PC-9 (cell line): ENCODE measurements at places on chromosomes 13 and 19. TPM values are rescaled to one million over a fixed set of nuclear protein-coding genes. Genes with fewer than 3 reads are reported as not detected.

DNA sequence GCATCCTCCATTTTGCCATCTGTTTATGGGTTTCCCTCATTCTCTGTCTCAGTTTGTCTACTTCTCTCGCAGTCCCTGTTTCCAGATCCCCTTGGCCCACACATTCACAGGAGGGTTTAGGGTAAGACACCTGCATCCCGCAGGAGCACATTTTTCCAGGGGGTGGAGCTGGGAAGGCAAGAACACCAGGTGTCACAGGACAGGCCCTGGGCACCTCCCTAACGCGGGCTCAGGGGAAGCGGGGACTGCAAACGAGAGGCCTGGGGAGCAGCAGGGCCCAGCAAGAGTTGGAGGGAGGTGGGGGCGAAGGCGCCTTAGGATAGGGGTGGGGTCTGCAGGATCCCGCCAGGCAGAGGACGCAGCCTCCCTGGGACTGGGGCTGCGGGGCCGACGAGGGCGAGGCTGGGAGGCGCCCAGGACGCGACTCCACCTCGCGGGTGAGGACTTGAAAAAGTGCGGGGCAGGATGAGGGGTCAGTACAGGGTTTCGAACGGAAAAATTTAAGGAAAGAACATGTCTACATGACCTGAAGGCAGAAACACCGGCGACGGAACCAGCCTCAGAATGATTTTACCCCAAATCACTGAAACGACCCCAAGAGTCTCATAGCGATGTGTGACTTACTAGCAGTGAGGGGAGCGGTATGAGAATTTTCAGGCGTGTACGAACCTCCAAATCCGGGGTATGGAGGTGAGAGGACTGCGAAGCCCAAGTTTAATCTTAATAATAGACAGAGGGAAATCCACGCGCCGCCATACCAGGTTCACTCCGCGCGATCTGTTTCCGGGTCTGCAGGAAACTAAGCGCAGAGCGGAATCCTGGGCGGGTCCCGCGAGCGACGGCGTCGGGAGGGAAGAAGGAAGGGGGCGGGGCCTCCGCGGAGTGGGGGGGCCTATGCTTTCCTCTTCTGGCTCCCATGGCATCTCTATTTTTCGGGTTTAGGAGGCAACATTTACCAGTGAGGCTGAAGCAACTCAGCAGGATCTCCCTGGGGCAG lies 7.1 kb upstream of the ERVV-2 start:
- peak; percentile 70 for DNase-seq

GRCh38 chr13:85194482-85194881 lies 604.7 kb downstream of the SLITRK6 start:
- DNase-seq: no peak

- DNase-seq: no peak
Observed at GRCh38 chr19:5895409-5895808, 8.2 kb downstream of the NDUFA11 start.

Gene ETFB
- total RNA-seq: 204 and 252 TPM in 2 replicates

Gene LILRA2
- not detected in 2 replicates for total RNA-seq

GRCh38 chr19:10104665-10105508 lies 1.3 kb upstream of the PPAN start:
- DNase-seq: no peak

Gene HSH2D
- 10.9 and 13.7 TPM in 2 replicates for total RNA-seq

Gene BCAM
- 146 and 199 TPM in 2 replicates for total RNA-seq

Gene ZFP36
- total RNA-seq: 31.0 and 36.3 TPM in 2 replicates

Gene AMER2
- not detected in 2 replicates for total RNA-seq

Gene LENG1
- total RNA-seq: 5.0 and 6.7 TPM in 2 replicates

Gene POGLUT2
- total RNA-seq: 2.8 and 3.2 TPM in 2 replicates

Gene PTGIR
- 0.28 TPM in 1 of 2 replicates, not detected in the other for total RNA-seq

DNA sequence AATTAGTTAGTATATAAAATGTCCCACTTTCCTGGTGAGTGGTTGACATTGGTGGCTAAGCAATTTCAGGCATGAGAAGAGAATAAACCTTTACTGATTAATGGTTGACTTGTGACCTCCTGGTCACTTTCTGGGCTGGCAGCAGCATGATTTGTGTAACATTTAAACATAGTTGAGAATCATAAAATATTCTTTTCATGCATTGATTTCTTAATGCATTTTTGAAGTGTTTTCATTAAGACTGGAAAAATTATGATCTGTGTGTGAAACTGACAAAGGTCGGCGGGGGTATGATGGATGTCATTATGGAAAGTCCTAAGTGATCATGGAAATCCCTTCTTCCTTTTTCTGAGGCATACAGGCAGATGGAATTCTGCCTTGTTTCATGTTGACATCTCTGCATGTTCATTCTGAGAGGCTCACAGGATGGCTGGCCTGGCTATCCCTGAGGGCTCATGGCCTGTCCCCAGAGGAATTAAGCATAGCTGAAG lies 98.7 kb upstream of the RNF113B start:
- DNase-seq: no peak

Gene SHANK1
- not detected in 2 replicates for total RNA-seq

DNA sequence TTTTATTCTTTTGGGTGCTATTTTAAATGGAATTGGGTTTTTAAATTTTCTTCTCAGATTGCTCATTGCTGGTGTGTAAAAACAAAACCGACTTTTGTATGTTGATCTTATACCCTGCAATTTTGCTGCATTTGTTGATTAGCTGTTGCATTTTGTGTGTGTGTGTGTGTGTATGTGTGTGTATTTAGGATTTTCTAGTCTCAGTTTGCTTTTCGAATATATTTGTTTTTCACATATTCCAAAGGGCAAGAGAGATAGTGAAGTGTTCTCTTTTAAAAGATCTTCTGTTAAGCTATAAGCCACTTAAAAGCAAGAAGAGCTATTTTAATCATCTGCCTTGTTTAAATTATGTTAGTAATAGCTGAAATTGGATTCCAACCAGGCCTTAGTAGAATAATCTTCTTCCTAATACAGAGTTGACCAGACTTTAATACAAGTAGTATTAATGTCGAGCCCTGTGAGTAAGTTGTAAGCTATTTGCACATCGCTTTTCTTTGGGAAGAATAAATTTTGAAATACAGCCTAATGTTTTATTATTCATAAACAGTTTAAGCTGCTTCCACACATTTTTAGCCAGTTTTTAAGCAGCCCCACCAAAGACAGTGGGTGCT lies 57.4 kb downstream of the TM9SF2 start:
- DNase-seq: no peak

Gene C19orf81
- total RNA-seq: not detected in 2 replicates

GRCh38 chr13:109331898-109332297 lies 454.5 kb downstream of the IRS2 start:
- DNase-seq: peak; percentile 49

GRCh38 chr19:18322318-18322758 lies 538 bp downstream of the LSM4 start:
- no peak for DNase-seq

DNA sequence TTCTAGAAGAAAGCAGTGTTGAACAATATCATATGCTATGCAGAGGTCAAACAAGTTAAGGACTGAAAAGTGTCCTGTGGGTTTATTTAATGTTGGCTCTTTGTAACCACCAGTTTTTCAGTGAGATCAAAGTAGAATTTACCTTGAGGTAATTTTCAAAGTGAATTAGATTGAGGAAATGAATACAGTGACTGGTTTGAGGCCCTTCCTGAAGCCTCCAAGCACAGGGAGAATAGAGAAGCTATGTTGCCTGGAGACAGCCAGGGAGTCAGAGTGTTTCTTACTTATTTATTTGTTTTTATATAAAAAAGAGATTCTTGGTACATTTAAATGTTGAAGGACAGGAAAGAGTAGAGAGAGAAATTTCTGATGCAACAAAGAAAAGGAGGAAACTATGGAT lies 954.3 kb upstream of the SPRY2 start:
- DNase-seq: no peak

- peak; percentile 41 for DNase-seq
Observed at GRCh38 chr13:51856998-51857397, 4.8 kb upstream of the CCDC70 start.

GRCh38 chr13:24407844-24408243 lies 98.5 kb downstream of the C1QTNF9 start:
- DNase-seq: no peak

Gene ZNF471
- 0.57 and 0.78 TPM in 2 replicates for total RNA-seq

Gene MAP4K1
- 3.5 and 6.8 TPM in 2 replicates for total RNA-seq

DNA sequence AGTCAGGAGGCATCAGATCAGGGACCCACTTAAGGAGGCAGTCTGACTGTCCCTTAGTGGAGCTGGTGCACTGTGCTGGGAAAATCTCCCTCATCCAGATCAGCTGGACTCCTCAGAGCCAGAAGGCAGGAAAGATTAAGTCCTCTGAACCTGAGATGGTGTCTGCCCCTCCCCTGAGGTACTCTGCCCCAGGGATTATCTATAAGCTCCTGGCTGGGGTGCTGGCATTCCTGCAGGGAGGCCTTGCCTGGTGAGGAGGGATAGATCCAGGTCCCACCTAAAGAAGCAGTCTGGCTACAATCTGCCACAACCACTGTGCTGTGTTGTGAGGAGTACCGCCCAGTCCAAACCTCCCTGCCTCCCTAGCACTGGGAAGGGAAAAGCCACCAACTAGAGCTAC lies 81.2 kb downstream of the NHLRC3 start:
- DNase-seq: no peak

Gene PROSER1
- 30.1 and 32.3 TPM in 2 replicates for total RNA-seq

GRCh38 chr19:30662211-30662861 lies 290.2 kb downstream of the ZNF536 start:
- no peak for DNase-seq

Gene OR7C1
- not detected in 2 replicates for total RNA-seq

GRCh38 chr19:23804676-23805075 lies 46.0 kb upstream of the ZNF681 start:
- DNase-seq: no peak

GRCh38 chr19:18893587-18894253 lies 2.2 kb downstream of the CERS1 start:
- DNase-seq: no peak

Gene PRTN3
- not detected in 2 replicates for total RNA-seq

Gene JSRP1
- 1.1 and 1.4 TPM in 2 replicates for total RNA-seq

Gene CEACAM3
- total RNA-seq: not detected in 2 replicates

Gene VSTM1
- total RNA-seq: 0.59 TPM in 1 of 2 replicates, not detected in the other

Gene ZNF492
- not detected in 2 replicates for total RNA-seq

DNA sequence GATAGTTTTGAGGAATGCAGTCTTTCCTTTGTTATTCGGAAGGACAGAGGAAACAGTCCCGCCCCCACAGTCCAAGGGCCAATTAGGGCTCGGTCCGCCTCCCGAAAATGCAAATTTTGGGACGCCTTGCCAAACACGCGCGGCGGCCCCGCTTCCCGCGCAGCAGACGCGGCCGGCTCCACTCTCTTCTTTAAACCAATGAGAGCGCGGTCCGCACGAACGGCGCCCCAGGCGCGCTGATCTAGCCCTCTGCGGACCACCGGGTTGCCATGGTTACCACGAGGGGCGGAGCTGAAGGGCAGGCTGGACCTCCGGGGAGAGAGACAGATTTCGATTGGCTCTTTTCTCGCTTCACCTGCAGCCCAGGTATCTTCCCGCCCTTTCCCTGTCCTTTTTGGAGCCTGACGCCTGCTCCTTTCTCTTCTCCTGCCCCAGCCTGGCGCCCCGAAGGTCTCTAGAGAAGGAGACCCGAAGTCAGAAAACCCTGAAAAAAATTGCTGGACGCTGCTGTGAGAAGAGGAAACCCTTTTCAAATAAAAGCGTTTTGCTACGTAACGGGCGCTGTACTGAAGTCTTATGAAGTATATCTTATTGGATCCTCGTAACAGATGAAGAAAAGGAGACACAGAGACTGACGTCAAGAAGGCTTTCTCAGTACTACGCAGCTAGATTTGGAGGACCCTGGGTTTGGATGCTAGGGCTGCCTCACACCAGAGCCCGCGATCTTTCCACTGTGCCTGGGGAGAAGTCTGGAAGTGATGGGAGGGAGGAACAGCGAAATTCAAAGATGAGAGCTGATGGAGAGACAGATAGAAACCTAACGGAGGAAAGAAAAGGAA lies 2.0 kb downstream of the PTH2 start:
- DNase-seq: peak; percentile 58

- DNase-seq: no peak
Observed at GRCh38 chr19:46660008-46660517, 919 bp downstream of the DACT3 start.

DNA sequence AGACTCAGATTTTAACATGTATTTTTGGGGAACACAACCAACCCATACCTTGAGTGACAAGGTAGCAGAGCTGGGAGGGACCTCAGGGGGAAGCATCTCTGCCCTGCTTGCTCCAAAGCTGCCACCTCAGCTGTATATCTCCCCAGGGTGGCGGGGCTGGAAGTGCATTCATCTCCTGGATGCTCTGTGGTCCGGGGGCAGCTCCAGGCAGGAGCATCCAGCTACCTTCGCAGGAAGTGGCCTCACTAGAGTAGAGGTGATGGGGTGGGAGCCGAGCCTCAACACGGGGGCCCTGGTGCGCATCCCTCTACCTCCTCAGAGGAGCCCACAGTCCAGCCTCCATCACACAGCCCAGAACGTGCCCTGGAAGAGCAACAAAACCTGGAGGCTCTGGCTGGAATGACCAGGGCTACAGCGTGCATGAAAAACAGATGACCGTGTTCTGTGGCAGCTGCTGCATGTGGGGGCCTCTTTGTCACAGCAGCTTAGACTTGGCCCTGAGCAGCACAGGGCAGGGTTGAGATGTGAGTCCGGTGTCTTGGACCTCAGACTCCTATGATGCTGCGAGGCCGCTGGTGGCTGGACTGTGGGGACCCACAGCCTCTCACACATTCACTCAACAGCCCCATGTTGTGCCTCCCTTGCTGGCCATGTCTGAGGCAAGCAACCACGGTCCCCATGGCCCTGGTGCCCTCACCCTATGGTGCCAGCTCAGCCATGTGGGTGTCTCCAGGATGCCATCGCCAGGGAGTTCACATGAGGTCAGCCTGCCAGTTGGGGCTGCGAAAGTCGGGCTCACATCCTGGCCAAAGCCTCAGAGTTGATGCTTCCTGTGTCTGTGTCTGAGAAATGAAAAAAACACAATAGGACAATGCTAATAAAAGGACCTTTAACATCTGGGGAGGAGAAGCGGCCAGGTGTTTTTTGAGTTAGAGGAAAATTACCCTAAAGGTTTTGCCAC lies 17.1 kb upstream of the GAS6 start:
- no peak for DNase-seq

DNA sequence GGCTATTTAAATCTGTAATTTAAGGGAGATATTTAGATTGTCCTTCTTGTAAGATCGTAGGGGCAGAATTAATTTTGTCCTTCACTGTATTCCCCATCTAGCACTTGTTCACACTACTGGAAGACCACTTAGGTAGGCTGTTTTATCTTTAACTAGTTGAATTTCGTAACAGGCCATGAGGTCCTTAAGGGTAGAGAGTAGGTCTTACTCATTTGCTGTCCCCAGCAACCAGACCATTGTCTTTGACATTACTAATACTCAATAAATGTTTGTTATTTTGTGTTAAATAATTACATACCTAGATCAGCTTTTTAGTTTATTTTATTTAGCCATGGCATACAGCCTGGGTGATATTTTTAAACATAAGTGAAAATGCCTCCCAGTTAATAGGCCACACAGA lies 177.1 kb downstream of the PCCA start:
- no peak for DNase-seq

- no peak for DNase-seq
Observed at GRCh38 chr13:70408865-70409264, 300.6 kb upstream of the KLHL1 start.
